ENCODE measurements at places on chromosomes 7 and 10.

DNA sequence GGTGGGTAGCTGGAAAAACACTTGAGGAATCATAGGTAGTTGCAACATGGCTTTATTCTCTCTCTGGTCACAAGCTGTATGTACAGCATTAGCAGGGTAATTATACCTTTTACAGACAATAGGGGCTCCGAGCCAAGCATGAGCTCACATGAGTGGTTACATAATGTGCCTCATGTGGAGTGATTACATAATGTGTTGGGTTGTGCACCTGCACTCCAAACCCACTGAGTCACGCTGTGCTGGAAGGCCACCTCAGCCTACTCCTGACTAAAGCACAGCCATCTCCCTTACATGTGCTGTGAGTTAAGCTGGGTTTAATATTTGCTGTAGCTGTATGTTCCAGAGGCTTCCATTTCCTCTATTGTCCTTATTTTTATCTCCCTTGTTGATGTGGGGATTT lies 348.7 kb upstream of the SEMA3C start:
- DNase-seq, result no peak

GRCh38 chr10:82409671-82410070 lies 534.7 kb downstream of the NRG3 start:
- peak; percentile 27 for DNase-seq

DNA sequence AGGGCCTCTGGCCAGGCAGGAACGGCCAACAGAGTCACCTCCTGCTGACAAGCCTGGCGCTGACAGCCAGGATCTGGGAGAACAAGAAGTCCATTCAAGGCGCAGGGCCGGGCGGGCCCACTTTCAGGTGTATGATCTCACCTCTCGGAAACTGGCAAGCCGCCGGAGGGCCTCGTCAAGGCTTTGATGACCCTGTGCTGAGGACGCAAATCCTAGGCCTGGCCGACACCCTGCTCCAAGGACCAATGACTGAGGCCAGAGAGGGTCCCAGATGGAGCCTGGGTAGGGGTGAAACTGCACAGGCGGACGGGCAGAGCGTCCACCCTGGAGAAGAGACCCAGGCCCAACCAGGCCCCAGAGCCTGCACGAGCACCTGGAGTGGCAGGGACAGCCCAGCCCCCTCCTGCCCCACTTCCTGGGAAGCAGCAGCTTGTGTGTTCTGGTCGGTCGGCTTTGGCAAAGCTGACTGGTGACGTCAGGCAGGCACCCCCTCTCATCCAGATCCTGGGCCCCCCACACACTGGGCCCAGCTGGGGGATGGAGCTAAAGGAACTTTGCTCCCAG lies 30.6 kb downstream of the MYL10 start:
- DNase-seq, result peak; percentile 76

- DNase-seq, result no peak
These were observed 849.8 kb upstream of the SORCS1 start for GRCh38 chr10:108014145-108014901.

DNA sequence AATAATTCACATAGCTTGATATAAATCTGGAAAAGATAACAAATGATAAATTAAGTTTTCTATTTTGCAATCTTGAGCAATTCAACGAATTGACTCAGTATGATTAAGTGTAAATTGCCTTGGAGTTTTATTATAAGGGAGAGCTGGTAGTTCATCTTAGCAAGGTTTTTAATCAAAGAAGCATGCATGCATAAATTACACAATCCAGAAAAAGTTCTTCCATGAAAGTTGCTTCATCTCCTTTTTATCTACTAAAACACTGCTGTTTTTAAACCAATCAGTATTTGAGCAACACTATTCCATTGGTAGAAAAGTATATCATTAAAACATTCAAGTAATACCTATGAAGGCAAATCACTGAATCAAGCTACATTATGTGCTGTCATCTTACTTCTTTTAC lies 47.6 kb downstream of the POT1 start:
- no peak for DNase-seq

DNA sequence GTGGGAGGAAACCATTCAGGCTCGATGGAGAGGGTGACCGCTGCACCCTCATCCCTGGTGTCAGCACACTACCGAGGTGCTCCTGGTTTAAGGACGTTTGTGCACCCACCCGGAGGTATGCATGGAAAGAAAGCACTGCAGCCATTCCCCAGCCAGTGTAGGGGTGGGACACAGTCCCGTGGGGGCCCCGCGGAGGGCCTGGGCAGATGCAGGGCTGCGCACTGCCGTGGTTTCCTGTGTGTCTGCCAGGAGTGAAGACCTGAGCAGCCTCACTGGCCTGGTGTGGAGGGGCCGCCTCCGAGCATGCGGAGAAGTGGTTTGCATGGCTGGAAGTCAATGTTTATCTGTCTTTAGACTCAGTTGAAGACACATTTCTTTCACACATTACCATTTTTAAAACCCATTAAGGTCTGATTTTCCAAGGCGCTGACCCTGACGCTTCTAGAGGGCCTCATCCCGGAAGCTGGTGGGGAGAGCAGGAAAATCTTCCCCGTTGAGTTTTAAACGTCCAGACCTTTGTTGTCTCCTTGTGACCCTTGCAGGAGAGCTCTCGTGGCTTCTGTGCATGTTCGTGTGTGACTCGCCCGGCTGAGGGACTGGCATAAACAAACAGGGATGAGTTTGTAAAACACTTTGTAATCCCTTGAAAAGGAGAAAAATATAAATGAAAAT lies 188.1 kb downstream of the MGMT start:
- no peak for DNase-seq

GRCh38 chr10:6406220-6407033 lies 173.6 kb downstream of the PRKCQ start:
- no peak for DNase-seq

DNA sequence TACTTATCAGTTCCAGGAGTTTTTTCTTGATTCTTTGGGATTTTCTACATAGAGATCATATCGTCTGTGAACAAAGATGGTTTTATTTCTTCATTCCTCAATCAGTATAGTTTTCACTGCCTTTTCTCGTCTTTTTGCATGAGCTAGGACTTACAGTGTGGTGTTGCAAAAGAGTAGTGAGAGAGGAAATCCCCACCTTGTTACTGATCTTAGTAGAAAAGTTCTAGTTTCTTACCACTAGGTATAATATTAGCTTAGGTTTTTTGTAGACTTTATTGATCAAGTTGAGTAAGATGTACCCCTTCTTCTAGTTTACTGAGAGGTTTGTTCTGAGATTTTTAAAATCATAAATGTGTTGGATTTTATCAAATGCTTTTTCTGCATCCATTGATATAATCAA lies 123.3 kb downstream of the TMEM26 start:
- no peak for DNase-seq

DNA sequence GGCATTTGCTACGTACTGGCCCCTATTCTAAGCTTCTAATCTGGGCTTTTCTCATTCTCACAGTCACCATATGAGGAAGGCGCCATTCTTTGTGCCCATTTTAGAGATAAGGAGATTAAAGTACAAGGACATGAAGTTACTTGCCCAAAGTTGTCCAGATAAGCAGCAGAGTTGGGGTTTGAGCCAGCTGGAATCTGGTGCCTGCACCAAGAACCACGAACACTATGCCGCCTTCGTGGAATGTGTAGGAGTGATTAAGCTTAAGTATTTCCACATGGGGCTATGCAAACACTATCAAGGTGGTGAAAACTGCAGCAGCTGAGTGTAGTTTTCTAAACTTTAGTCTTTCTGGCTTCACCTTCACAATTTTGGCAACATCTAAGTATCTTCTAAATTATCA lies 342.7 kb upstream of the ETV1 start:
- DNase-seq, result no peak

DNA sequence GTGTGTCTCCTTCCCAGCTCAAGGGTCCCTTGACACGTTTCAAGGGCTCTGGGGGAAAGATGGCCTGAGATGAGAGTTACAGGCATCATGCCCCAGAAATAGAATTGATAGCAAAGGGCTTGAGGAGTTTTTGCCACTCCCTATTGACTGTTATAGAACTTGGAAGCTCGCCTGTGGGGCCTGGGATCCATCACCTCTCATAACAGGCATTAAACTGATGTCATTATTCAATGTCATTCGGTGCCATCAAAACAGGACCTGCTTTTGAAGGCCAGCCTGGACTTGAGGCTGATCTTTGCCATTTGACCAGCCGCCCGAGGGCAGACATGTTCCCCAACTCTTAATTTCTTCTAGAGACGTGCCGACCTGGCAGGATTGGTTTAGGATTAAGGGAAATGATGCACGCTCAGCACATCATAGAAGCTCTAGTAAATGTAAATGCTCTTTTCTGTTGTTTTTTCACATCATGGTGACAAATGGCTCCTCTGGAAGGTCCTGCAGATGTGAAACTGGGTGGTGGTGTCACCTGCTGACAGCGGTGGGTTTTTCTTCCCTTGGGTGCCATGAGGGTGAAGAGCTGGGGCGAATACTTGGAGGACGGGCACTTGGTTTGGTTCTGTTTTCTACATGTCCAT lies 16.7 kb upstream of the KLF6 start:
- DNase-seq, result no peak

GRCh38 chr10:71629131-71629530 lies 90.4 kb downstream of the C10orf105 start:
- no peak for DNase-seq

- no peak for DNase-seq
These were observed 29.4 kb upstream of the AMPH start for GRCh38 chr7:38660427-38661099.

GRCh38 chr7:129951226-129952085 lies 1.3 kb downstream of the UBE2H start:
- peak; percentile 34 for DNase-seq

DNA sequence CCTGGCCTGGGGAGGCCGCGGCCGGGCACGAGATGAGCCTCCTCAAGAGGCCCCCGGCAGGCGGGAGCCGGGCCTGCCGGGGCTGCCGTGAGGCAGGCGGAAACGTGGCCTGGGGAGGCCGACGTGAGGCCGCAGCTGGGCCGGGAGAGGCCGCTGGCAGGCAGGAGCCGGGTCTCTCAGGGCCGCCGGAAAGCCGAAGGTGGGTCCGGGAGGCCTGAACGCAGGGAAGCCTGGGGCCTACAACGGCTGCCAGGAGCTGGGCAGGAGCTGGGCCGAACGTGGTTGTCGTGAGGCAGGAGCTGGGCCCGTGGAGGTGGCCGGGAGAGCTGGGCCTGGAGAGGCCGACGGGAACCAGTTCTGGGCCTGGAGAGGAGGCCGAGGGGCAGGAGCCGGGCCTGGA lies 171.9 kb downstream of the TPST1 start:
- no peak for DNase-seq

- peak; percentile 66 for DNase-seq
These were observed 66.6 kb downstream of the CUBN start for GRCh38 chr10:17062955-17063484.

DNA sequence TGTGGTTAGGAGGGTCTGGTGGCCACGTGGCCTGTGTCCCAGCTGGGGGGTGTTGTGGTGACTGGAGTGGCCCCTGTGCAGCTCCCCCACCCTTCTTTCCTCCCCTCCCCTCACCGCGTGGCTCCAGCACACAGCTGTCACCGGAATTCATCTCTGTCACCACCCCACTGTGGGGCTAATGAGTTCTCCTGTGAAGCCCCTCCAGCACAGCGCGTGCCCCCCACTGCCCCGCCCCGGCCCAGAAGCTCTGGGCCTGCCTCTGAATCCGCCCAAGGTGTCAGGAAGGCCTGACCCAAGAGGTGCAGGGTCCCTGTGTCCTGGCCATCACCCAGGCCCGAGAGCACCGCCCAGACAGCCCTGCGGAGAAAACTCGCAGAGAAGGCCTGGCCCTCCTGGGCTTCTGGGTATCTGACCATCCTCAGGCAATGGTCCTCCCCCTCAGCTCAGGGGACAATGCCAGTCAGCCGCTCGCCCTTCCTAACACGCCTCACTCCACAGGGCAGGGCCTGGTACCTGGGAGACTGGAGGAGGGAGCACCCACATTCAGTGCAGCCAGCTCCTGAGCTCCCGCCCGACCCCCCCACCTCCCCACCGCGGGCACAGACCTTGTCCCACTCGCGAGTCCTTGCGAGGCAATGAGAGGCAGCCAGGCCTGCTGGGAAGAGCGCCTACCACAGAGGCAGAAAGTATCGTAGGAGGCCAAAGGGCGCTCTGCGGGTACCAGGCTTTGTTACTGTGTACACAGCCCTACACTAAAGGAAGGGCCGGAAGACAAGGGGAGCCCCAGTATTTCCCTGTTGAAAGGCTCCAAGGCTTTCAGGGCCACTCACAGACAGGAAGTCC lies 38.2 kb downstream of the GBX1 start:
- no peak for DNase-seq

- DNase-seq, result no peak
These were observed 43.4 kb upstream of the SRGN start for GRCh38 chr10:69044546-69044945.

DNA sequence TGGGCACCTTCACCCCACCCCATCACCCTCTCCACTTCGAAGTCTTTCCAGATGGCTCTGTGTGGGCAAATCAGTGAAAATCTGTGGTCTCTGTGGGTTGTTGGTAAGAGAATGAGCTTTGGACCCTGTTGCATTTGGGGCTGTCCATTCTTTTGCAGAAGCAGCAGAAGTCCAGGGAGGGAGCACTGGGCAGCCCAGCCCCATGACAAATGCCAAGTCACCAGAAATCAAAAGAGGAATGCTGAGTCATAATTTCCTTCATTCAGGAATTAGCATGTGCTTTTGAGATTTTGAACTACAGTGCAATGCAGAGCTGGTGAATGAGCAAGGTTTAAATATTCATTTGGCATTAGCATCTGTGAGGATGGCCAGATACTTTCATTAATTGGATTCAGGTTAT lies 556.2 kb downstream of the LRMDA start:
- DNase-seq, result no peak

GRCh38 chr10:103763374-103764202 lies 91.8 kb downstream of the SH3PXD2A start:
- DNase-seq, result no peak

DNA sequence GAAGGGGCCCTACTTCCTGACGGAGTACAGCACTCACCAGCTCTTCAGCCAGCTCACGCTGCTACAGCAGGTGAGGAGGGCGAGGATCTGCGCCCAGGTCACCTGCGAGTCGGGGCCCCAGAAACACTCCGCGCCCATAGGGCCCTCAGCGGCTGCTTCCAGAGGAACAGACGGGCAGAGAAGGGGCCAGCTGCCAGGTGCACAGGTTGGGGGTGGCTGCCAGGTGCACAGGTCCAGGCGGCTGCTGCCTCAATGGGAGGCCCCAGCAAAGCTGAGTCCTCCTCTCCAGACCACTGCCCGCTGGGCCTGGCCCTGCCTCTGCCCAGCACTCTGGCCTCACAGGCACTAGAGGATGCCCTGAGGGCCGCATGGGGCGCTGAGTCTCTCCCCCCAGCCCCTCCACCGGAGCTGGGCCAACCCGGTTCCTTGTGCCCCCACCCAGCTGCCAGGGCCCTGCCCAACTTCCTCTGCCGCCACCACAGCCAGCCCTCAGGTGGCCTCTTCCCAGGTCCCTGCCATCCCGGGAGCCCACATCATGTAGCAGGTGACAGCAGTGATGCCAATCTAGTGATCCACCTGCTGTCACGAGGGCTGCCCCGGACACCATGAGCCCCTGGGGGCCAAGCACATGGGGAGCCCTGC lies 17.0 kb upstream of the UTF1 start:
- no peak for DNase-seq

- no peak for DNase-seq
These were observed 94.4 kb downstream of the GLRX3 start for GRCh38 chr10:130230611-130231010.

All from femur (tissue), 1 donor.